Epithelial cell of proximal tubule (primary cell): ENCODE measurements at places on chromosomes 1 and 21. TPM values are rescaled to one million over a fixed set of nuclear protein-coding genes. Genes with fewer than 3 reads are reported as not detected.
A peak's percentile ranks its signal among the peaks of the same experiment; 100 is the strongest.

- DNase-seq = peak; percentile 62
Observed at GRCh38 chr1:165376041-165376810, 19.7 kb upstream of the LMX1A start.

DNA sequence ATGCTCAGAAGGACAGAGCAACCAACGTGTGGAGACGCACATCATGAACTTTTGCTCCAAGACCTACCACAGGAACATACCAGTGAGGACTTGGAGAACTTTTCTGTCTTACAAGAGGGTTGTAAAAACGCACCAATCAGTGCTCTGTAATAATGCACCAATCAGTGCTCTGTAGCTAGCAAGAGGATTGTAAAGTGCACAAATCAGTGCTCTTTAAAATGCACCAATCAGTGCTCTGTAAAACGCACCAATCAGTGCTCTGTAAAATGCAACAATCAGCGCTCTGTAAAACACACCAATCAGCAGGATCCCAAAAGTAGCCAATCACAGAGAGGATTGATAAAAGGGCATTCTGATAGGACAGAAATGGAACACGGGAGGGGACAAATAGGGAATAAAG lies 40.4 kb upstream of the SPAG17 start:
- no peak for DNase-seq

- no peak for DNase-seq
Observed at GRCh38 chr1:41319807-41320711, 41.2 kb upstream of the FOXO6 start.

DNA sequence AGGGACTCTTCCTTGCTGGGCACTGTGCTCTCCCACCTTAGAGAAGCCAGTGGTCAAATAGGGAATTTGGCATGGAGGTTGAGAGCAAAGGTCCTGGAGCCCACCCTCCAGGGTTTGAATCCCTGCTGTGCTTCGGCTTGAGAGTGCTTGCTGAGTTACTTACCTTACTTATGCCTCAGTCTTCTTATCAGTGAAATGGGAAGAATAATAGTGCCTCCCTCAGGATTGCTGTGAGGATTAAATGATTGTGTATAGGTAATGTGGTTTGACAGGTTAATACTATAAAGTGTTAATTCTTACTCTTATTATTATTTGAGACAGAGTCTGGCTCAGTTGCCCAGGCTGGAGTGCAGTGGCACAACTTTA lies 79.2 kb downstream of the HHAT start:
- DNase-seq = no peak

The CXADR gene
- 21.1 and 22.1 TPM in 2 replicates for total RNA-seq

The NOTCH2NLA gene
- total RNA-seq = 30.0 and 32.3 TPM in 2 replicates
